ENCODE measurements at places on chromosomes 11 and 22. TPM values are rescaled to one million over a fixed set of nuclear protein-coding genes. Genes with fewer than 3 reads are reported as not detected.

- H3K36me3 ChIP-seq, result no peaks in the 10 kb centered on the region
- peaks cover 18% of the 10 kb centered on the region for H3K27me3 ChIP-seq
- no peak overlapping the region for H3K27ac ChIP-seq
- DNase-seq, result no peak
- H3K4me3 ChIP-seq, result no peak overlapping the region
Measured at GRCh38 chr22:35988030-35988429, 40.6 kb downstream of the RBFOX2 start.

The LMO1 gene
- polyA plus RNA-seq, result not detected

- no peak for DNase-seq
- H3K4me1 ChIP-seq, result peaks cover 35% of the 10 kb centered on the region
- no peak overlapping the region for H3K27ac ChIP-seq
- peaks cover 4% of the 10 kb centered on the region for H3K36me3 ChIP-seq
Measured at GRCh38 chr11:93517041-93517440, 26.1 kb downstream of the SMCO4 start.

DNA sequence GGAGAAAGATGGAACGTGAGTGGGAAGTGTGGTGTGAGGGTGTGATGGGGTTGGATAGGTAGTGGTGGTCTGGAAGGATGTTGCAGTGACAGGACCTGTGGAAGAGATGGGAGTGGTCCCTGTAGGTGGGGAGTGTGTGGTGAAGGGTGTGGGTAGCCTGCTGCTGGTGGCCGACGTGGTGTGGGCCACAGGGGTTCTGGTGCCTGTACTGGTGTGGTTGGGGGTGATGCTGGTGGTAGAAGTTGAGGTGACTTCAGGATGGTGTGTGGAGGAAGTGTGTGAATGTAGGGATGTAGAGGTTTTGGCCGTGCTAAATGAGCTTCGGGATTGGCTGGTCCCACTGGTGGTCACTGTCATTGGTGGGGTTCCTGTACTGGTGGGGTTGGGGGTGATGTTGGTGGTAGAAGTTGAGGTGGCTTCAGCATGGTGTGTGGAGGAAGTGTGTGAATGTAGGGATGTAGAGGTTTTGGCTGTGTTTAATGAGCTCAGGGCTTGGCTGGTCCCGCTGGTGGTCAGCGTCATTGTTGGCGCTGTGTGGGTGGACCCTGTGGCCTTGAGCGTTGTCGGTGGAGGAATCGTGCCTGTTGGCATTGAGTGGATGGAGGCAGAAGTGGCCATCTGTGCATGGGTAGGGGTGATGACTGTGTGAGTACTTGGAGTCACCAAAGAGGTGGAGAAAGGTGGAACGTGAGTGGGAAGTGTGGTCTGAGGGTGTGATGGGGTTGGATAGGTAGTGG lies 19.1 kb downstream of the MUC6 start:
- H3K4me1 ChIP-seq, result no peaks in the 10 kb centered on the region
- H3K27me3 ChIP-seq, result no peaks in the 10 kb centered on the region
- H3K4me3 ChIP-seq, result no peak overlapping the region
- H3K27ac ChIP-seq, result no peak overlapping the region
- DNase-seq, result no peak

GRCh38 chr11:1448882-1449281 lies 37.7 kb downstream of the MOB2 start:
- no peaks in the 10 kb centered on the region for H3K36me3 ChIP-seq
- H3K27me3 ChIP-seq, result no peaks in the 10 kb centered on the region

DNA sequence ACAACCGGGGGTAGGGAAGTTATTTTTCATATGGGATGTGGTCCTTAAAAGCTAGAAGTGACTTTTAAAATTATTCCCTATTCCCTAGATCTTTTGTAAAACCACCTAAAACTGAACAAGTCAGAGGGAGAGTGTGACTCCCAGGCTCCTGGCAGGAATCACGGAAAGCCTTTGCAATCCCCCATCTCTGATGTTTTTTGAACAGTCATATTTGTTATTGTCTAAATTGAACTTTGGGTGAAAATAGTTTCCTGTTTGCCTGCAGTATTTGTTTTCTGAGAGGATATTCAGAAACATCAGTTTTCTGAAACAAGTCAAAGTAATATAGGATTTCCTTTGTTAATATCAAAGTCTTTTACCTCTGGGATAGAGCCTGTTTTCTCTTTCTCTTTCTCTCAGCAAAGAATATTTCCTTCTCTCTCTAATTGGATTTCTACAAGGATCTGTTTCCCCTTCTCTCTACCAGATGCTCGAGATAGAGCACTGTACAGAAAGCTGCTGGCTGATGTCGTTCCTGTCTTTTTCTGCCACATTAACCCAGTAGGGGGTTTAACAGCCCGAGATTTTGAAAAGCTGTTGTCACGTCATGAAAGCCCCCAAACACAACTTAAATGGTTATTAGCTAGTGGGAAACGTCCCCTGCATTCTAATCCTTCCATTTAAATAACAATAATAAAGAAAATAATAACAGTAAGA lies 132.2 kb upstream of the PITPNB start:
- no peaks in the 10 kb centered on the region for H3K36me3 ChIP-seq
- H3K4me3 ChIP-seq, result no peak overlapping the region
- no peaks in the 10 kb centered on the region for H3K27me3 ChIP-seq
- H3K27ac ChIP-seq, result no peak overlapping the region
- DNase-seq, result no peak
- H3K4me1 ChIP-seq, result no peaks in the 10 kb centered on the region

GRCh38 chr11:65134240-65134951 lies at the start of gene SYVN1:
SYVN1 (minus strand) TSS chr11:65134519; CDS start chr11:65133601, 918 bp downstream.
- peak; percentile 88 for DNase-seq
- peak within 1 kb of the TSS; percentile 51 for H3K4me3 ChIP-seq
- H3K27me3 ChIP-seq, result no peaks in the 10 kb centered on the region
- peak within 1 kb of the TSS; percentile 99 for H3K27ac ChIP-seq

GRCh38 chr11:33063326-33063881 lies 24.0 kb downstream of the TCP11L1 start:
- peaks cover 32% of the 10 kb centered on the region for H3K4me1 ChIP-seq
- no peaks in the 10 kb centered on the region for H3K27me3 ChIP-seq
- H3K27ac ChIP-seq, result peak overlapping the region; percentile 76
- H3K36me3 ChIP-seq, result peaks cover 60% of the 10 kb centered on the region

DNA sequence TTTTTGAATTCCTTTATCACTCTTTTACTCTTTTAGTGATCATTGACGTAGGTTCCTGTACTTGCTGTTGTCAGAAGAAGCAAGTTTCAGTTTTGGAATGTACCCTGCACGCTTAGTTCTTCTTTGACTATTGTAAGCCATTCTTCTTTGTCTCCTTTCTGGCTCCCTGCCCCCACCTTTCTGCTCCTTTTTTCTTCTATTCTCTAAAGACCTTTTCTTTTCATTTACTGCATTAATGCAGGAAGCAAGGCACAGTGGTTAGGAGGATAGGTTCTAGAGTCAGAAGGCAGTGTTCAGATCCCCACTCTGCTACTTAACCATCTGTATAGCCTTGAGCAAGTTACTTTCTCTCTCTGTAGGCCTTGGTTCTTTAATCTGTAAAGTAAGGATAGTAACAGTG lies 33.7 kb upstream of the RAG2 start:
- no peaks in the 10 kb centered on the region for H3K27me3 ChIP-seq
- H3K27ac ChIP-seq, result no peak overlapping the region

The SYNGR1 gene
- polyA plus RNA-seq, result 18.0 TPM

The LPXN gene
- polyA plus RNA-seq, result 81.3 TPM

The FAM180B gene
- polyA plus RNA-seq, result 0.13 TPM

GRCh38 chr22:44088976-44089570 lies 65.0 kb downstream of the PARVB start:
- peaks cover 9% of the 10 kb centered on the region for H3K36me3 ChIP-seq
- no peaks in the 10 kb centered on the region for H3K4me1 ChIP-seq
- H3K27ac ChIP-seq, result no peak overlapping the region
- H3K4me3 ChIP-seq, result no peak overlapping the region

- H3K4me3 ChIP-seq, result no peak overlapping the region
- no peaks in the 10 kb centered on the region for H3K36me3 ChIP-seq
- H3K4me1 ChIP-seq, result no peaks in the 10 kb centered on the region
- no peak for DNase-seq
Measured at GRCh38 chr11:24567380-24567779, 70.5 kb downstream of the LUZP2 start.

DNA sequence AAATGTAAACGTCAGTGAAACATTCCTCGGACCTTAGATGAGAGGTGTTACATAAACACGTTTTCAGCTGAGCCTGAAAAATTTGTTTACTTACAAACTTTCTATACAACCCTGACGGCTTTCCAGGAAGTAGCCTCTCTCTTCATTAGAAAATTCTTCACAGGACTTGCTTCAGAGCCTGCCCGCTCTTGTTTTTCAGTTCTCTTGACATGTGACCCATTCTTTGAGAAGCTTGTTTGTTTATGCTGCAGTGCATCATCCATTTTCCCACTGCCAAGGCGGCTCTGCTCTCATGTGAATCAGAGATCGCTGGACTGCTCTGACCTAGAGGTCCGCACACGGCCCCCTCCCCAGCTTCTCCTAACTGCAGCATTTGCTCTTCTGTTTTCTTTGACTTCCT lies 47.9 kb upstream of the ARHGAP42 start:
- DNase-seq, result no peak
- H3K4me3 ChIP-seq, result no peak overlapping the region
- H3K4me1 ChIP-seq, result no peaks in the 10 kb centered on the region
- no peak overlapping the region for H3K27ac ChIP-seq
- no peaks in the 10 kb centered on the region for H3K27me3 ChIP-seq
- no peaks in the 10 kb centered on the region for H3K36me3 ChIP-seq

GRCh38 chr11:125370561-125371389 lies 125.3 kb downstream of the FEZ1 start:
- H3K4me3 ChIP-seq, result no peak overlapping the region
- no peaks in the 10 kb centered on the region for H3K36me3 ChIP-seq
- no peaks in the 10 kb centered on the region for H3K4me1 ChIP-seq
- peaks cover 39% of the 10 kb centered on the region for H3K27me3 ChIP-seq
- no peak for DNase-seq

The RAG1 gene
- 0.69 TPM for polyA plus RNA-seq

- no peak overlapping the region for H3K27ac ChIP-seq
- no peaks in the 10 kb centered on the region for H3K27me3 ChIP-seq
- H3K36me3 ChIP-seq, result no peaks in the 10 kb centered on the region
- DNase-seq, result no peak
- H3K4me1 ChIP-seq, result no peaks in the 10 kb centered on the region
Measured at GRCh38 chr11:37572491-37573171, 974.6 kb upstream of the RAG2 start.

GRCh38 chr22:25111579-25112517 lies 87.8 kb upstream of the CRYBB3 start:
- peaks cover 8% of the 10 kb centered on the region for H3K27me3 ChIP-seq
- peaks cover 4% of the 10 kb centered on the region for H3K4me1 ChIP-seq
- no peak overlapping the region for H3K4me3 ChIP-seq
- DNase-seq, result no peak
- no peak overlapping the region for H3K27ac ChIP-seq

The RASD2 gene
- polyA plus RNA-seq, result not detected

The BANF1 gene
- 142 TPM for polyA plus RNA-seq

DNA sequence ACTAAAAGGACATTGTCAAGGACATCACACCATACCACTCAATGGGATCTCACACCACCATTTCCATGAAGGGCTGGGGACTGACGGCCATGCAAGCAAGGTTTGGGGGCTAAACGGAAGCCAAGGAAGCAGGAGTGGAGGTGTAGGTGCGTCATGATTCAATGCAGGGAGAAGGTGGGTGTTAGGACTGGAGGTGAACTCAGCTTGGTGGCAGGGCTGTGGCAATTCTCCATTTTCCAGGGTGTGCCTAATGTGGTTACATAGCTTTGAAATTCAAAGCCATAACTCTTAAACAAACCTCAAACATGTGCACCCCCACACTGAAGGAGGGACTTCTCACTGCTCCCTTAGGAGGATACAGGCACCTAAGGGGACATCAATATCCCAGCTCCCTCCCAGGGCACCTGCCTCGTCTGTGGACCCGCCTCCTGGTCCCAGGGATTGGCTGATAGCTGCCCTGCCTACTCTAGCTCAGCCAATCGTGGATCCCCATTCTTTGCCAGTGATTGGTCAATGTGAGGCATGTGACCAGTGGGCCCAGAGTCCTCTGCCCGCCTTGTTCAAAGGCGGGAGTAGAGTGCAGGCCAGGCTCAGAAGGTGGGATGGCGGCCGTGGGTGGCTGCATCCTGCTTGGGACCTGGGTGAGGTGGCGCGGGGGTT lies 64.6 kb downstream of the CTTN start:
- no peak for DNase-seq
- H3K27me3 ChIP-seq, result no peaks in the 10 kb centered on the region
- H3K4me3 ChIP-seq, result no peak overlapping the region
- no peaks in the 10 kb centered on the region for H3K4me1 ChIP-seq
- H3K27ac ChIP-seq, result no peak overlapping the region
- H3K36me3 ChIP-seq, result no peaks in the 10 kb centered on the region

GRCh38 chr11:117185736-117186430 lies 7.3 kb downstream of the SIDT2 start:
- peaks cover 68% of the 10 kb centered on the region for H3K4me1 ChIP-seq
- H3K27me3 ChIP-seq, result no peaks in the 10 kb centered on the region
- H3K36me3 ChIP-seq, result peaks cover 45% of the 10 kb centered on the region
- H3K4me3 ChIP-seq, result peak overlapping the region; percentile 4

The TUB gene
- not detected for polyA plus RNA-seq

- H3K36me3 ChIP-seq, result no peaks in the 10 kb centered on the region
- no peak overlapping the region for H3K27ac ChIP-seq
- H3K27me3 ChIP-seq, result no peaks in the 10 kb centered on the region
- H3K4me1 ChIP-seq, result no peaks in the 10 kb centered on the region
- DNase-seq, result no peak
Measured at GRCh38 chr11:133723056-133723455, 122.3 kb downstream of the SPATA19 start.

GRCh38 chr11:30346068-30346688 lies 23.3 kb downstream of the ARL14EP start:
- H3K27ac ChIP-seq, result no peak overlapping the region
- peaks cover 27% of the 10 kb centered on the region for H3K4me1 ChIP-seq
- no peak overlapping the region for H3K4me3 ChIP-seq
- peak; percentile 34 for DNase-seq
- no peaks in the 10 kb centered on the region for H3K36me3 ChIP-seq
- no peaks in the 10 kb centered on the region for H3K27me3 ChIP-seq

The C11orf91 gene
- polyA plus RNA-seq, result not detected

DNA sequence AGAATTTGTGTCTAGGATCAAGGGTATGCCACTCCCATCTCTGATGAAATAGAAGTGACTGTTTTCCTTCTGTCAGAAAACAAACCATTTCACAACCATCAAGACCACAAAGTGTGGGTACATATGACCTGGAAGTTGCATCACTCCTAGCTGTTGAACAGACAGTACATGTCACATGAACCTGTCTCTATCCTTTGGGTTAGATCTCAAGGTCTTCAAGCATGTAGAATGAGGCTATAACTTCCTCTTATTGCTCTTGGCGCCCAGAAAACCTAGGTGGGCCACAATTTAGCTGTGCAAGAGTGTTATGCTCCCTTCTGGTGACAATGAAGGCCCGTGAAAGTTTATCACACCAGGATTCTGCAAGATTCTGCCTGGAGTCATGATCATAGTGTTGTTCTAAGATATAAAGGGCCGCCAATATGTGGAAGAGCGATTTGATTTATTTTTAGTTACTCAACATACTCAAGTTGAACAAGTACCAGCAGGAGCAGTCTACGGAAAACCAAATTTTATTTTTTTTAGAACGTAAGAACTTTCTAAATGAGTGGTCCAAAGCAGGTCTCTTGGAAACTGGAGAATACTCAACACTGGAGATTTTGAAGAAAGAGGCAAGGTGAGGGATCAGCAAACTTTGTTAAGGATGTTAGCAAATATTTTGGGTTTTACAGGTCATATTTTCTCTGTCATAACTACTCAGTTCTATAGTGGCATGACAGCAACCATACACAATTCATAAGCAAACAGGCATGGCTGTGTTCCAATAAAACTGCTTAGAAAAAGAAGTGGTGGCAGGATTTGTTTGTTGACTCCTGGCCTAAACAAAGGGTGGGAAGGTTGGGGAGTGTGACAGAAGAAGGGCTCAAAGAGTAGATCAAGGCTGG lies 101.8 kb downstream of the USP35 start:
- H3K27ac ChIP-seq, result peak overlapping the region; percentile 99
- H3K27me3 ChIP-seq, result no peaks in the 10 kb centered on the region
- peak; percentile 99 for DNase-seq
- H3K4me1 ChIP-seq, result peaks cover 81% of the 10 kb centered on the region

Data from CD14-positive monocyte (primary cell).